ENCODE measurements at places on chromosomes 16 and 17. TPM values are rescaled to one million over a fixed set of nuclear protein-coding genes. Genes with fewer than 3 reads are reported as not detected.

- DNase-seq, result no peak
These were observed 19.8 kb downstream of the CCL4 start for GRCh38 chr17:36123431-36123830.

DNA sequence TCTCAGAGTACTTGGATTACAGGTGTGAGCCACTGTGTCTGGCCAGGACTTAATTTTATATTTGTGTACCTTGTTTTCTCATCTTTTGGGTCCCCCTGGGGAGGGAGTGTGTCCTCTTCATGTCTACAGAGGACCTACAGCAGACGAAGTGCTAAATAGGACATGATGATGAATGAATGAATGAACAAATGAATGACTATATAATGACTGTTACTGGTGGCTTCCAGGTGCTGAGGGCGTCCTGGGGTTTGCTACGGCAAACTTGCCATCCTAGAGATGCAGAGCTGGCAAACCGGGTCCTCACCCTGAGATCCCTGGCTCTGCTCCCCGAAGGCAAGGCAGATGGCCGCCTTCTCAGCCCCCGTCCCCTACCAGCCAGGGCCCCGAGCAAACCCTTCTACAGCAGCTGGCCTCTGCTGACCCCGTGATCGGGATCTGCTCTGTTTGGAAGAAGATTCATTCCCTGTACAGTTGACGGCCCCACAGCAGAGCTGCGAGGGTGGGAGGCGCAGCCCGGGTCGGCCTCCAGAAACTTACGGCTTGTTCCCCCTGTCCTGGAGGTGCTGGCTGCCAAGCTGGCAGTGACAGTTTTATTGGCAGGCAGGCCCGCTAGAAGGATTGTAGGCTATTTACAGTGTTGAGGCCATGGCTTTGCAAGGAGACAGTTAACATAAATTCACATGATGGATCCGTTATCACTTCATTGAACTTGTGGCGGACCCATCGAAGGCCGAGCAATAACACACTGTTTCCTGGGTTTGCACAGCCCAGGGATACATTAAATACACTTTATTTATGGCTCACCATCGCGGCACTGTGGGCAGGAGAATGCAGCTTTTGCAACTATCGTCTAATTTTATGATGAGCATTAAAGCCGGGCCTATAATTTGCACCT is 197.7 kb upstream of the GSE1 start:
- no peak for DNase-seq

Gene CCL4
- polyA plus RNA-seq, result 8.8 TPM

GRCh38 chr17:49991409-49991808 is 3.6 kb downstream of the DLX3 start:
- DNase-seq, result no peak

- DNase-seq, result no peak
These were observed 374.0 kb upstream of the ASIC2 start for GRCh38 chr17:33667052-33667509.

Gene RGS11
- polyA plus RNA-seq, result 6.0 TPM

GRCh38 chr17:76383546-76384221 is 725 bp upstream of the SPHK1 start:
- DNase-seq, result peak; percentile 59

DNA sequence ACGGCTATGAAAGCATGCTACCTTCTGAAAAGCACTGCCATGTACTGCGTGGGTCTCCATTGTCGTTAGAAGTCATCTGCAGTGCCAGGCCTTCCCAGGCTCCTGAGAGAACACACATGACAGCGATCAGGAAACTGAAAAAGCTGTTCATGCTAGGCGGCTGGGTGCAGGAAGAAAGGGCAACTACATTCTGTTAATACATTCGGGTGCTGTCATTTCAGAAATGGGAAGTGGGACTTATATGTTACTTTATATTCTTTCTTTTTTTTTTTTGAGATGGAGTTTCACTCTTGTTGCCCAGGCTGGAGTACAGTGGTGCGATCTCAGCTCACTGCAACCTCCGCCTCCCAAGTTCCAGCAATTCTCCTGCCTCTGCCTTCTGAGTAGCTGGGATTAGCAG is 19.9 kb downstream of the CFAP20 start:
- DNase-seq, result no peak

Gene KRTAP9-2
- polyA plus RNA-seq, result not detected

Gene KRT17
- 28.1 TPM for polyA plus RNA-seq

DNA sequence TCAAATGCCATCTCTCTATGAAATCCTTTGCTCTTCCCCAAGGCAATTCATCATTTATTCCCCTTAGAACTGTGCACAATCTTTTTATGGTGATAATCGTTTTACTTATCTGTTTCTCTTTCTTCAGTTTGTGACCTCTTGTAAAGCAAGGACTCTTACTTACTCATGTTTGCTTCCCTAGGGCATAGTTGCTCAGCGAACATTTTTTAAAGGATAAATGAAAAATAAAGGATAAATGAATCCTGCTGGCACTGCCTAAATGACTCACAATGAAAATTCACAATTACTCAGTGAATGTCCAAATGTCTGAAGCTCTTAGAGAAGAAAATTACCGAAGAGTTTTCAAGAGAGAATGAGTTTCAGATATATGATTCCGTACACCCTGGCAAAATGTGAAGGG is 671.7 kb downstream of the CDH11 start:
- DNase-seq, result no peak

Gene CD300LG
- 1.3 TPM for polyA plus RNA-seq

DNA sequence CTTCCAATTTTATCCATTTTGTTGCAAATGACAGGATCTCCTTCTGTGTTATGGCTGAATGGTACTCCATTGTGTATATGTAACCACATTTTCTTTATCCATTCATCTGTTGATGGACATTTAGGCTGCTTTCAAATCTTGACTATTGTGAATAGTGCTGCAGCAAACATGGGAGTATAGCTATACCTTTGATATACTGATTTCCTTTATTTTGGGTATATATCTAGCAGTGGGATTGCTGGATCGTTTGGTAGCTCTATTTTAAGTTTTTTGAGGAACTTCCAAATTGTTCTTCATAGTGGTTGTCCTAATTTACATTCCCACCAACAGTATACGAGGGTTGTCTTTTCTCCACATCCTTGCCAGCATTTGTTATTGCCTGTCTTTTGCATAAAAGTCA is 67.8 kb downstream of the BRIP1 start:
- no peak for DNase-seq

Gene KCNAB3
- 12.2 TPM for polyA plus RNA-seq

Gene EVPLL
- 0.72 TPM for polyA plus RNA-seq

DNA sequence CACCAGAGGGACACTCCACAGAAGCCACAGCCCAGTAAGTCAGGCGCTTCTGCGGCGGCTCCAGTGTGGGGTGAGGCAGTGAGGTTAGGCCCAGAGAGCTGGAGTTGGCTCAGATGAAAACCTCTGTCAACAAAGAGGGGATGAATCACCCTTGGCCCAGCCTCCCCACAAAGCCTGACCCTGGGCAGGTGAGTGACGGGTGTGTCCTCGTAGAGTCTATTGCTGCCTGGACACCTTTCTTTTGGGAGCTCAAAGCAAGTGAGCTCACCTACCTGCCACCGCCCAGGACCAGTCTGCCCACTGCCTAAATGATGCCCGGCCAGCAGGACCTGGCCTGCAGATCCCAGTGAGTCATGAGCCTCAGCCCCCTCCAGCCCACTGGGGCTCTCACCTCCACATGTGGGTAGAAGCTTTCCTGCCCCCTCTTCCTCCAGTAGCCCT is 24.9 kb upstream of the DBNDD1 start:
- peak; percentile 67 for DNase-seq

GRCh38 chr16:17272716-17273115 is 198.0 kb downstream of the XYLT1 start:
- no peak for DNase-seq
